ENCODE measurements at places on chromosomes 6 and 20.

DNA sequence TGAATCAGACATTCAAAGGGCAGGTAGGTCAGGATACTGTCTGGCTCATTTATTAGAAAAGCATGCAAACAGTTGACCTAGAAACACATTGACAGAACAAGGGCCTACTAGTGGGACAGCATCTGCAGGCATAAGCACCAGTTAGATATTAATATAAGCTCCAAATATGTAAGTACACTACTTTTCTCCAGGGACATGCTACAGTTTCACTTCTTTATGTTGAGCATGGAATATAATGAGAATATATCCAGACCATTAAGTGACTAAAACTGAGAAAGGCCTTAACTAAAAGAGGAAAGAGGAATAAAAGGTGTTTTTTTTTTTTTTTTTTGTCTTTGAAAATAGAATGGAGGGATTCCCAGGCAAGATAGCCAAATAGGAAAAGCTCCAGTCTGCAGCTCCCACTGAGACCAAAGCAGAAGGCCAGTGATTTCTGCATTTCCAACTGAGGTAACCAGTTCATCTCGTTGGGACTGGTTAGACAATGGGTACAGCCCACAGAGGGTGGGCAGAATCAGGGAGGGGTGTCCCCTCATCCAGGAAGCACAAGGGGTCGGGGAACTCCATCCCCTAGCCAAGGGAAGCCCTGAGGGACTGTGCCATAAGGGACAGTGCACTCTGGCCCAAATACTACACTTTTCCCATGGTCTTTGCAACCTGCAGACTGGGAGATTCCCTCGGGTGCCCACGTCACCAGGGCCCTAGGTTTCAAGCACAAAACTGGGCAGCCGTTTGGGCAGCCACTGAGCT is 251.6 kb downstream of the PHF3 start:
- no peak for DNase-seq

DNA sequence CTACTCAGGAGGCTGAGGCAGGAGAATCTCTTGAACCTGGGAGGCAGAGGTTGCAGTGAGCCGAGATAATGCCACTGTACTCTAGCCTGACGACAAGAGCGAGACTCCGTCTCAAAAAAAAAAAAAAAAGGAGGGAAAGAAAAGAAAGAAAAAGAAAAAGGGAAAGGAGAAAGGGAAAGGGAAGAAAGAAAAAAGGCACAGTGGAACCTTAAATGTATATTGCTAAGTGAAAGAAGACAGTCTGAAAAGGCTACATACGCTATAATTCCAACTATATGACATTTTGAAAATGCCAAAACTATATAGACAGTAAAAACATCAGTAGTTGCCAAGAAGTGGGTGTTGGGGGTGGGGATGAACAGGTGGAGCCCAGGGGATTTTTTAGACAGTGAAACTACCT is 16.2 kb downstream of the PPIL4 start:
- DNase-seq, result no peak

DNA sequence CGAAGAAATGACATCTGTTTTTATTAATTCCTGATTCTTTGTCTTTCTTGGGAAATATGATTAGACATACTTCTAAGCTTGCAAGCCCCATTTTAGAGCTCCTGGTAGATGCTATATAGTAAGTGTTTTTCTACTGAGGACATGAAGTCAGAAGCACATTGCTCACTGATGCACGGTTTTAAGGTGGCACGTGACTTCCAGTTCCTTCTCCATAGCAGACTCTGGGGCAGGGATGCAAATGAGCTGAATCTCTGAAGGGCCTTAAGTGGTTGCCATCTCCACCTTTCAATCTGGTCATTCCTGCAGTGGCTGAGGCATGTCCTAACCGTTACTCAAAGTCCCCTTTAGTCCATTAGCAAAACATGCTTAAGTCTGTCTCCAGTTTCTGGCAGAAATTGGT is 421.2 kb upstream of the HTR1E start:
- DNase-seq, result no peak

- DNase-seq, result no peak
Measured at GRCh38 chr20:48765359-48765758, 62.4 kb downstream of the PREX1 start.

GRCh38 chr6:141307309-141307998 is 825.3 kb upstream of the GJE1 start:
- no peak for DNase-seq

- peak; percentile 27 for DNase-seq
Measured at GRCh38 chr6:73285674-73286283, 22.8 kb upstream of the KHDC1 start.

DNA sequence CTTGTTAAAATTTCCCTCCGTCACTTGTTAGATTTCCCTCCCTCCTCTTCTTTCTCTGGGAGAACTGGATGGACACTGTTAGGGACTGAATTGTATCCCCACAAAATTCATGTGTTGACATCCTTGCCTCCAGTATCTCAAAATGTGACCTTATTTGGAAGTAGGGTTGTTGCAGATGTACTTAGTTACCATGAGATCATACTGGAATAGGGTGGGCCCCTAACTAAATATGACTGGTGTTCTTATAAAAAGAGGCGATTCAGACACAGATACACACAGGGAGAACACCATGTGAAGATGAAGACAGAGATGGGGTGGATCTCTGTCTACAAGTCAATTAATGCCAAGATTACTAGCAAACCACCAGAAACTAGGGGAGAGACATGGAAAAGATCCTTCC is 139.5 kb downstream of the ALDH8A1 start:
- no peak for DNase-seq

DNA sequence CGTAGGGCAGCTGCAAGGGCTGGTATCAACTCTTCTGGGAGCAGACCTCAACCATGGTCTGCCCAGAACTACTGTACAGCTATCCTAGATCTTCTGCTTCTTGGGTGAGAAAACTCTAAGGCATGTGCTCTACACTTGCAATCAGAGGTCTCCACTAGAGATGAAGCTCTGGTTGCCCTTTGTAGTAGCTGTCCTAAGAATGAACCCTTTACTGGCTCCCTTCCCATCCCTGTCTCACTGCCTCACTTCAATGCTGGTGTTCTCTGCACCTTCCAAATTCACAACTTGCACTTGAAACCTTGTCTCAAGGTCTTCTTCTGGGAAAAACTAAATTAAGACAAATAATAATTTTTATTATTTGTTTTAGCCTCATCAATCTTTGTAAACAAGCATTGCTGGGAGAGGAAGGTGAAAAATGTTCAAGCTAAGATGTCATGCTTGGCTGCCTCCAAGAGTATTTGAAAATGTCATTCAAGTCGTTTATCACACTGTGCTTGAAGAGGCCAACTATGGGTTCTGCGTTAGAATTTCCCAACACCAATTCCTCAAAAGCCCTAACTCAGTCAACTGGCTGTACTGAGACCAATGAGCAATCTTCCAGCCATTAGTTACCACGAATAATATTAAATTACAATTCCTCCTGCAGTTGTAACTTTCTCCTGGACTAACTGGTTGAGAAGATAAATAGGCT is 255.7 kb upstream of the PRND start:
- DNase-seq, result no peak

- DNase-seq, result no peak
Measured at GRCh38 chr20:18007534-18008292, 38.9 kb downstream of the MGME1 start.

GRCh38 chr6:6655805-6656251 is 67.3 kb downstream of the LY86 start:
- no peak for DNase-seq

- no peak for DNase-seq
Measured at GRCh38 chr6:29955783-29956182, 13.5 kb downstream of the HLA-A start.

GRCh38 chr6:107832151-107833056 is 8.3 kb upstream of the SCML4 start:
- no peak for DNase-seq

GRCh38 chr20:40738976-40739375 is 49.9 kb upstream of the MAFB start:
- no peak for DNase-seq

DNA sequence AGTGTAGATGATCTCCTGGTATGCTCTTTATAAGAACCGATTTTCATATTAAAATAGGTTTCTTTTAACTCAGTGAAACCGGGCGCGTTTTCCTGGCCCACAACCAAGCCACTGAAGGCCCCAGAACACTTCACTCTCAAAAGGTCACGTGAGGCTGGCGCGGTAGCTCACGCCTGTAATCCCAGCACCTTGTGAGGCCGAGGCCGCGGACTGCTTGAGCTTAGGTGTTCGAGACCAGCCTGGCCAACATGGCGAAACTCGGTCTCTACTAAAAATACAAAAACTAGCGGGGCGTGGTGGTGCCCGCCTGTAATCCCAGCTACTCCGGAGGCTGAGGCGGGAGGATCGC is 402 bp upstream of the TAF8 start:
- no peak for DNase-seq

DNA sequence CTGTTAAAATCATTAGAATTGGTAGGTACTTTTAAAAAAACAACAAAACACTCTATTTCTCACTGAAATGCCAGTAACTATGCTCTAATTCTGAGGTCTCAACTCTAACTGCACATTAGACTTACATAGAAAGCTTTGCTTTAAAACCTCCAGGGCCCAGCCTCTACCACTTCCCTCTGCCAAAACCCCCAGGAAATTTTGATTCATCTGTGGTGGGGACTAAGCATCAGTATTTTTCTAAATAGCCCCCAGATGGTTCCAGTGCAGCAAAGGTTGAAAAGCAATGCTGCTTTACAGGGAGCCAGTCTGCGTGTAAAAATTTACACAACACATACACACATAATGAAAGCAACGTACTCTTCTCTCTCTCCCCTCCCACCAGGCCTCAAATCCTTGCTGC is 3.8 kb downstream of the TBC1D32 start:
- DNase-seq, result no peak

Measured in globus pallidus (tissue), 1 donor.